ENCODE measurements at places on chromosomes 16 and 17.
A peak's percentile ranks its signal among the peaks of the same experiment; 100 is the strongest.

- no peak for DNase-seq
Observed at GRCh38 chr16:1431497-1432270, 806 bp downstream of the PERCC1 start.

DNA sequence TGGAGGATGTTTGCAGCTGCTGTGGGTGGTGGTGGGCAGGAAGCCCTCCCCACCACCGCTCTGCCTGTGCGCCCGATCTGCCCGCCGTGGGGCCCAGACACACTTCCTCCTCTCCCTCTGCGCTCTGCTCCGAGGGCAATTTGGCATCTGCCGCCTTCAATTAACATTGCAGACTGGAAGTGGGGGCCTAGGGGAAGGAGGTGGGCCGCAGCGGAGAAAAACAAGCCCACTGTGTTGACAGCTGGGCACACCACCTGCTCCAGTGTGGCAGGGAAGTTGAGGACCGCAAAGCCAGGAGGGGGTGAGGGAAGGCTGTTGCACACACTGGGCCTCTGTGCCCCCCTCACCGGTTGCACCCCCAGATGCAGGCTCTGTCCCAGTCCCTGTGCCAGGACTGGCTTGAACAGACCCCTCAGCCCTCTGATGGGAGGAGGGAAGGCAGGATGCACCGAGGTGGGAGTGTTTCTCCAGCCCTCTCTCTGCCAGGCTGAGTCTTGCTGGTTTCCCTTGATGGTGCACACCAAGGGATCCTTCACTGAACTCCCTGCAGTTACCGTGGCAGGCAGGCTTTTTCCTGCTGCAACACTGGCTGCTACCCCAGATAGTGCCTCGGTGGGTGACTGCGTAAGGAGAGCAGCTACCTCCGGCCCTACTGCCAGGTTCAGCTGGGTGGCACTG, 72.8 kb upstream of the MED9 start:
- no peak for DNase-seq

GRCh38 chr17:77542011-77542410, 401.2 kb downstream of the SEC14L1 start:
- DNase-seq, result no peak

- no peak for DNase-seq
Observed at GRCh38 chr16:61892531-61892930, 143.7 kb downstream of the CDH8 start.

DNA sequence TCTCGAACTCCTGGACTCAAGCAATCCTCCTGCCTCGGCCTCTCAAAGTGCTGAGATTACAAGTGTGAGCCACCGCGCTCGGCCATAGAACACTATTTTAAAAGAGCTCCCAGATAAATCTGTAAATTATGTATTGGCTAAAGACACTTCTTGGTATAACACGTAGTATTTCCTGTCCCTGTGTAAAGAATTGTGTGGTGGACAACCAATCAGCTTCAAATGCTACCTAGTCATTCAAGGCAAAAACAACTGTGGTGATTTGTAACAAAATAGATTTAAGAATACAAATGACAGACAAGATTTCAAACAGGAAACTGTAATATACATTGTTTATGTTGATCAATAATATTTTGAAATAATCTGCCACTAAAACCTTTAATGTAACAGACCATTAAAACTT, 14.6 kb downstream of the CRLF3 start:
- DNase-seq, result no peak

DNA sequence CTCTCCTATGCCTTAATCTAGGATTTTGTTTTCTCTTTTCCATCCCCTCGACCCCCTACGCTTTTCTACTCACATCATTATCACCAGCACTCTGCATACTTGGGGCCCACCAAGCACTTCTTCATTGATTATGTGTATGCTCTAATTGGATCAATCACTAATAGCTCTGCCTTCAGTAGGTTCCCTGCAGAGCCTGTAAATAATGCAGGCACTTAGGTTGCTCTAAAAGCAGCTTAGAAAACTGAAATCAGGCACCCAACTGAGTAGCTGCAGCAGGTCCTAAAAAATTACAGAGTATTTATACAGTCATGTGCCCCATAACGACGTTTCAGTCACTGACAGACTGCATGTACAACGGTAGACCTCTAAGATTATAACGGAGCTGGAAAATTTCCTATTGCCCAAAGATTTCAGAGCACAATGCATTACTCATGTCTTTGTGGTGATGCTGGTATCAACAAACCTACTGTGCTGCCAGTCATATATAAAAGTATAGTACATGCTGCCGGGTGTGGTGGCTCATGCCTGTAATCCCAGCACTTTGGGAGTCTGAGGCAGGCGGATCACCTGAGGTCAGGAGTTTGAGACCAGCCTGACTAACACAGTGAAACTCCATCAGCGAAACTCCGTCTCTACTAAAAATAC, 280.4 kb downstream of the HS3ST3B1 start:
- no peak for DNase-seq

- no peak for DNase-seq
Observed at GRCh38 chr17:2380950-2381649, 19.8 kb downstream of the MNT start.

GRCh38 chr17:15124264-15124595, 140.9 kb downstream of the PMP22 start:
- DNase-seq, result no peak

DNA sequence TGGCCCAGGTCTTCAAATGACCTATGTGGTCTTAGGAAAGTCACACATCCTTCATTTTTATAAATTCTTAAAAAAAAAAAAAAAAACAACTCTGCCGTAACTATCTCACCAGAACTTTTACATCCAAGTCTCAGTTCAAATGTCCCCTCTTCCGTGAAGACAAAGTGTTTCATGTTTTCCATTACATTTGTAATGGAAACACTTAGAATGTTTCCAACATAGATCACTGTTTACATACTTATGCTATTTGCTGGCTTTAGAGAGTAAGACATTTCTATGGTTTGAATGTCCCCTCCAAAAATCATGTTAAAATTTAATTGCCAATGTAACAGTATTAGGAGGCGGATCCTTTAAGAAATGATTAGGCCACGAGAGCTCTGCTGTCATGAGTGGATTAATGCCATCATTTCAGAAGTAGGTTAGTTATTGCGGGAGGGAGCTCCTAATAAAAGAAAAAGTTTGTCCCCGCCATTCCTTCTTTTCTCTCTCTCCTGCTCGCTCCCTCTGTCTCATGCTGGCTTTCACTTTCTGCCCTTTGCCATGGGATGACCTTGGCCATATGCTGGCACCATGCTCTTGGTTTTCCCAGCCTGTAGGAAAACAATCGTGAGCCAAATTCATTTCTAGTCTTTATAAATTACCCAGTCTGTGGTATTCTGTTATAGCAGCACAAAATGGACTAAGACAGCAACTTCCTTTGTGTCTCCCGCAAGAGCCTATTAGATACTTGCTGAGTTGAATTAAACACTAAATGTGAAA, 887.8 kb upstream of the SOX9 start:
- no peak for DNase-seq

- no peak for DNase-seq
Observed at GRCh38 chr16:12612598-12613101, 191.0 kb downstream of the CPPED1 start.

- DNase-seq, result no peak
Observed at GRCh38 chr16:30003670-30004423, 7.0 kb downstream of the DOC2A start.

DNA sequence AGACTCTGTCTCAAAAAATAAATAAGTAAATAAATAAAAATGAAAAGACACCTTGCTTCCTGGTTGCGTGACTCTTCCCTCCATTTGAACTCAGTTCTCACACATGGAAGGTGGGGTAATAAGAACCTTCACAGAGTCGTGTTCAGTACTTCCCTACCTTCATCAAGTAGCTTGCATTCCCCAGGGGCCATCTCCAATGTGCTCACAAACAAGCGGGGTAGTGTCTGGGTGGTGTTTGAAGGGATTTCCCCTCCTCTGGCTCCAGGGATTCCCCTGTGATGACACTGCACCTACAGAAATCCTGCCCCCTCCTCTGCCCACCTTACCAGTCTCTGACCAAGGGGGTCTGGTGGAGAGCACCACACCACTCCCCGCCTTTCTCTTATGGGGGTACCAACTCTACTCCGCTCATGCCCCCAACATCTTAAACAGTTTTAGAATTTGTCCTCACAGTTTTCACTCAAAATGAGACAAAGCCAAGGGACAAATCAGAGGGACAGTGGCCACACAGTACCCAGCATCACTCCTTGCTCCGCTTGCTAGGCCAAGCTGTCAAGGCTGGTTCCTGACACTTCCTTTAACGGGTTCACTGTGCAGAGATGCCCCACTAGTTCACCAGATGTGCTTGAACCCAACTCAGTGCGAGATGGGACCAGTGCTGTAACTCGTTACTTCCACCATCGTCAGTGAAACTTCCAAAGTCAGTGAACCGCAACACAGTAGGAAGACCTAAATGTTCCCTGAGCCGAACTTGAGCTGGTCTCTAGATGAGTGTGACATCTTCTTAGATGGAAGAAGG, 69.1 kb downstream of the COPRS start:
- no peak for DNase-seq

DNA sequence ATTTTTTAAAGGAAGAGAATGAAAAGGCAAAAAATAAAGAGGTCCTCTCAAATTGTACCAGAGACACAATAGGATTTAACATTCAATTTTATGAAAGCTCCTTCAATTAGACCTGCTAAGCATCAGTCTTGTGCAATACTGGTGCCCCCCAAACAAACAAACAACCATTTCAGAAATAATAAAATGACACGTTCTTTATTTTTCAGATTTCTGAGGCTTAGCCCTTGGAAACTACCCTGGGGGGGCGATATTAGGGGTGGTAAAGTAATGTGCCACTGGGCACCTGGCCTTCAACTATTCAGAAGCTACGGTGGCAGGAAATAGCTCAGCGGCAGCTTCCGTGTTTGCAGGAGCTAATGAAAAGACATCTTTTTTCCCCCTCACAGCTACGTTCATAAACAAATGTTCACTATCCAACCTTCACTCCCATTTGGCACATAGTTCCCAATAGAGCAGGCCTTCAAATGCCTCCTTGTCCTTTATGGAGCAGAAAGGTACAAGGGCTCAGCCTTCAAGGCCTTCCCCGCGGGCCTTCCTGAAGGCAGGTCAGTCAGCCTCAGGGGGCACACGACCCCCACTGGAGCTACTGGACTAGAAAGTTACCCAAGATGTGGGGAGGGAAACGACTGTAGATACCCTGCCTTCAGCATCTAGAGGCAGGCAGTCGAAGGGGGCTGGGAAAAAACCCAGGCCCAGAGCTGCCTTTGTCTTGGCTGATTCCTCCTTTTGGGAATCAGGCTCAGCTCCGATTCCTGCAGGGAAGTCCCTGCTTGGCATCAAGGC, 44.1 kb downstream of the TBX4 start:
- DNase-seq, result no peak

GRCh38 chr16:19555938-19556771, 652 bp downstream of the VPS35L start:
- peak; percentile 75 for DNase-seq

DNA sequence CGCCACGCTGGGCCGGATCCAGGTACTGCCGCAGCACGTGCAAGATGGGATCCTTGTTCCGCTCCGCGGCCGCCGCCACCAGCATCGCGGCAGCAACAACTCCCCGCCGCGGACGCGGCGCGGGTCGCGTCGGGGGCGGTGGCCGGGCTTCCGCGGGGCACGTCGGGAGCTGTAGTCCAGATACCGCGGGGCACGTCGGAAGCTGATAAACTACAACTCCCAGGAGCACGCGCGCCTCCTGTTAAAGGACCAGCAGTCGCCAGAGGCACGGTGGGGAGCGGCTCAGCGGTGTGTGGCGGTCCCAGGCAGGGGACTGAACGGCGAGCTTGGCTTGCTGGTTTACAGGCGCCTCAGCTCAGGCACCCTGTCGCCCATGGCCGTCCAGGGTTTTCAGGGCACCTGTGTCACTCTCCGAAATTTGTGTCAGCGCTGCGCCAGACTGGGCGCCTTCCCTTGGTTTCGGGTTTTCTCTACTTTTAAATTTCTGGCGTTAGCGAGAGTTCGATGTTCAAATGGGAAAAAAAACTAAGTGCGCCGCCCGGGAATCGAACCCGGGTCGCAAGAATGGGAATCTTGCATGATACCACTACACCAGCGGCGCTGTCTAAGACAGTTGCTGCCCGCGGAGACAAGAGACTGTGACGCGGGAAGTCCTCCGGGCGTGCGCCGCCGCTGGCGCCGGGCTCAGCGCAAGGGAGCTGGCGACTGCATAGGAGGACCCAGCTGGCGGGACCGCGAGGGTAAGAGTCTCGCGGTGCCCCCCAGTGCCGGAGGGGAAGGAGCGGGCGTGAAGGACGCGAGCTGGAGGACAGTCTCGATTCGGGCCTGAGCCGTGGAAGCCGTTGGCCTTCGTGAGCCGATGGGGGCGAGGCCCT, at the start of gene METTL26:
Gene METTL26, minus strand, starts transcription at position 100 of the 875 bp plus-strand sequence. Its CDS starts 15 bp downstream, at position 85.
- peak; percentile 97 for DNase-seq

DNA sequence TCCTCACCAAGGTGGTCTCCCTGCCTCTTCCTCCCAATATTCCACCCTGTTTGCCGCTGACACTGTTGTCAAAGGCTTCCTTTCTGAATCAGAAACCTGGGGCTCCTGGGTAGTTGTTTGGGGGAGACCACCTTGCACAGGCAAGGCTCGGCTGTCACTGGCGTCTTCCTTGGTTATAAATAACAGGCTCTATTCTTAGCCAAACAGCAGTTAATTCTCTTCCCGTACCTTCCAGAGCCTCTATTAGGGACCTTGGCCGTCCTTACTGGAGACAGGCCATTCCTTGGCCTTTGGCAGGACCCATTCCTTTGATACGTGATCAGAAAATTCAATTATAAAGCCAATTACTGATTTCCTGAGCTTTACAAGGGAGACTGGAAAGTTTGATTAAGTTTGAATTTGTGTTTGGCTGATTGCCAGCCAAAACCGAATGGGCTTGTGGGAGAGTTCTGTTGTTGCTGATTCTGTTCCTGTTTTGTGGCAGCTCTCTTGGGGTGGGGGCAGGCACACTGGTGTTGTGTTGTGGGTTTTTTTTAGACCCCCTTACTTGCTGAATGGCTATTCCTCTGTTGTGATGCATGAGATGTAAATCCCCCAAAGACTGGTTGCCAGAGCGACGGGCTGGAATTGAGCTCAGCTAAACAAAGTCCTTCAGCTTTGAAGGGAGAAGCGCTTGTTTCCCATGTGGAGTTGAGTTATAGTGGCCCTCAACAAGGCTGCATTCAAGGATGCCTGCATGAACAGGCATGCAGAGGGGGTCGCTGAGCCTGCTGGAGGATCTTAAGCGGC, 104.6 kb downstream of the GNAO1 start:
- DNase-seq, result peak; percentile 77

- DNase-seq, result no peak
Observed at GRCh38 chr17:76879254-76879653, 11.1 kb downstream of the MGAT5B start.

- no peak for DNase-seq
Observed at GRCh38 chr17:72760368-72760767, 332.1 kb downstream of the SLC39A11 start.

GRCh38 chr16:85350973-85351372, 238.7 kb upstream of the CIBAR2 start:
- DNase-seq, result no peak

GRCh38 chr16:56812884-56813283, 52.1 kb upstream of the SLC12A3 start:
- DNase-seq, result no peak

- DNase-seq, result peak; percentile 73
Observed at GRCh38 chr16:4613636-4614570, 785 bp downstream of the UBALD1 start.

DNA sequence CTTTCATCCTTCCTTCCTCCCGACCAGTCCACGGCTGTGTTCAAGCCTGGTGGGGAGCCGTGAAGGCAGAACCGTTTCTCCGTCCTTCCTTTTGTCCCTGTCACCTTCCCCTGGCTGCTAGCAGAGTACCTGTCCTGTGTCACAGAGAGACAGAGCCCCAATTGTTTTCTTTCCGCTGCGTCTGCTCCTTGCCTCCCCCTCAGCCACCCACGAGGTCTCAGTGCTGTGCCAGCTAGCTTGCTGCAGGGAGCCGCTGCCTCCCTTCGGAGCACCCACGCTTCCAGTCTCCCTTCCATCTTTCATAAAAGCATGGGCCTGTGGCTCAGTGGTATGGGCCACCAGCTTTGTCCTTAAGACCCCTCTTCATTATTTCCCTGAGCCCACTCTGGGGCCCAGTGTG, 62.2 kb downstream of the MPRIP start:
- DNase-seq, result no peak
